HepG2 (cell line): ENCODE measurements at places on chromosomes 3 and 15.

GRCh38 chr3:189149203-189149602 is 22.6 kb upstream of the TPRG1 start:
- H3K4me1 ChIP-seq, result peaks cover 10% of the 10 kb centered on the region
- no peak overlapping the region for H3K4me3 ChIP-seq
- DNase-seq, result no peak
- no peak overlapping the region for H3K27ac ChIP-seq
- H3K27me3 ChIP-seq, result no peaks in the 10 kb centered on the region; the same call in 2 of the 3 replicates

DNA sequence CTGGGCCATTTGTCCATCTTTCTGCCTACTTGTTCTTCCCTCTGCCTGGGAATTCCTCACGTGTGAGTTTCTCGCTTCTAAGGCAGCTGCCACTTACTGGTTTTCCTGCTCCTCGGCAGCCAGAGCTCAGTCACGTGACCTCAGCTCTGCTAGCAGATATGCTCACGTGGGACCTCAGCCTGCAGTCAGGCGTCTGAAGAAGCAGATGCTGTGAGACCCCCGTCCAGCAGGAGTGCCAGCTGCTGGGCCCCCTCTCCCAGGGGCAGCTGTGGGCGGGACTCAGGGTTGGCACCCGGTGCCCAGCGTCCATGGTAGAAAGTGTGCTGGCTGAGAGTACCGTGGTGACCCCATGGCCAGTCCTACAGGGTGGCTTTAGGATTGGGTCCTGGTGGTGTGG is 161.3 kb upstream of the TLE3 start:
- H3K4me1 ChIP-seq, result no peaks in the 10 kb centered on the region
- peaks cover 4% of the 10 kb centered on the region; the same call in 1 of the 3 replicates for H3K27me3 ChIP-seq
- H3K4me3 ChIP-seq, result no peak overlapping the region
- H3K36me3 ChIP-seq, result no peaks in the 10 kb centered on the region
- no peak overlapping the region for H3K27ac ChIP-seq
- no peak for DNase-seq

GRCh38 chr3:16460886-16461285 is 52.6 kb downstream of the RFTN1 start:
- no peak overlapping the region for H3K4me3 ChIP-seq
- H3K27ac ChIP-seq, result no peak overlapping the region
- H3K4me1 ChIP-seq, result no peaks in the 10 kb centered on the region
- DNase-seq, result no peak
- peaks cover 1% of the 10 kb centered on the region; the same call in 1 of the 2 replicates for H3K27me3 ChIP-seq

GRCh38 chr15:85443046-85443445 is 62.6 kb downstream of the AKAP13 start:
- no peak for DNase-seq
- H3K4me3 ChIP-seq, result no peak overlapping the region
- peaks cover 20% of the 10 kb centered on the region for H3K4me1 ChIP-seq
- H3K36me3 ChIP-seq, result no peaks in the 10 kb centered on the region
- peak overlapping the region; percentile 78 for H3K27ac ChIP-seq

DNA sequence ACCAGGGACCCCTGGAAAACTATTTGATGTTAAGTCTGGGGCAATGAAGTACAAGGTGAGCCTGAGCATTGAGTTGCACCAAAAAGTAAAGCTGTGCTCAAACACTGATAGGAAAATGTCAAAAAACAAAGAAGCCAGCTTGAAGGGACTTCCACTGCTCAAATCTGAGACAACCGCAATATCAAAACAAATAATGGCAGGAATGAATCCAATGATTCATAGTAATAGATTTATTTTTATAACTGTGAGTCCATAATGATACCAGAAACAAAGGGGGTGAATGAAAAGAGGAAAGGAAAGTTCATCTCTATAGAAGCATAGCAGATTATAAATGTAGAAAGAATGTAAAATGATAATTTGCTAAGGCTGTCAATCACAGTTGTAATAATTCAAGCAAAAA is 237.3 kb upstream of the ZBTB20 start:
- H3K27me3 ChIP-seq, result no peaks in the 10 kb centered on the region
- DNase-seq, result no peak
- no peak overlapping the region for H3K4me3 ChIP-seq
- H3K27ac ChIP-seq, result no peak overlapping the region
- H3K36me3 ChIP-seq, result no peaks in the 10 kb centered on the region
- H3K4me1 ChIP-seq, result no peaks in the 10 kb centered on the region

- H3K27me3 ChIP-seq, result no peaks in the 10 kb centered on the region
- no peaks in the 10 kb centered on the region for H3K4me1 ChIP-seq
- no peak for DNase-seq
- H3K27ac ChIP-seq, result no peak overlapping the region
These were observed 221.3 kb downstream of the GRM7 start for GRCh38 chr3:7082244-7082643.

GRCh38 chr15:38186507-38186906 is 66.1 kb upstream of the SPRED1 start:
- H3K4me3 ChIP-seq, result no peak overlapping the region
- no peak overlapping the region for H3K27ac ChIP-seq
- H3K36me3 ChIP-seq, result no peaks in the 10 kb centered on the region
- H3K4me1 ChIP-seq, result peaks cover 12% of the 10 kb centered on the region
- DNase-seq, result no peak

DNA sequence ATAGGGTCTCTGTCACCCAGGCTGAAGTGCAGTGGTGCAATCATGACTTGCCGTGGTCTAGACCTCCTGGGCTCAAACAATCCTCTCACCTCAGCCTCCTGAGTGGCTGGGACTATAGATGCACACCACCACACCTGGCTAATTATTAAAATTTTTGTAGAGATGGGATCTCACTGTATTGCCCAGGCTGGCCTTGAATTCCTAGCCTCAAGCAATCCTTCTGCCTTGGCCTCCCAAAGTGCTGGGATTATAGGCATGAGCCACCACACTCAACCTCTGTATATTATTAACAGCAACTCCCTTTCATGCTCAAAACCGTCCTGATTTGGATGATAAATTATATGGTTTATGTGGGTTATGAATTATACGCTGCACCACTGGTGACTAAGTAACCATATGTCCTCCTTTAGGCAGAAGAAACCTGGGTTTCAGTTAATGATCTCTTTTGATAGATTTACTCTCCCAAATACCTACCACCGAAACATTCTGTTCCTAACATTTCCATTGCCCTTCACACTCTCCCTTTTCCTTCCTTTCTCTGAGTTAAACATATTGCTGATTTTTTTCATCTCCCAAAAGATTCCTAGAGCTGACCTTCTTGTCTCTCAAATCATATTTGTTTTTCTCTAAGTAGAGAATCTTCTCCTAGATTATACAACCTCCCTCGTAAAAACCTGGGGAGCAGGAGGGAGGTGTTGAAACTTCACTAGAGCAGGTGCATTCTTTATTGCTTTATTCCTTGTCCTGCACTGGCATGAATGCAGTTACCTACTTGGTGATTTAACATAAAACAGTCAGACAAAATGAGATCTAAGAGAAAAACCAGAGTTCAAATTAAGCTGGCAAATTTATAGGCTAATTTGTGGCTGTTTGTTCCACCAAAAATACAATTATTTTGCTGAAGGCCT is 32.9 kb downstream of the PCYT1A start:
- no peaks in the 10 kb centered on the region for H3K36me3 ChIP-seq
- DNase-seq, result no peak
- H3K27me3 ChIP-seq, result no peaks in the 10 kb centered on the region
- peaks cover 17% of the 10 kb centered on the region for H3K4me1 ChIP-seq

DNA sequence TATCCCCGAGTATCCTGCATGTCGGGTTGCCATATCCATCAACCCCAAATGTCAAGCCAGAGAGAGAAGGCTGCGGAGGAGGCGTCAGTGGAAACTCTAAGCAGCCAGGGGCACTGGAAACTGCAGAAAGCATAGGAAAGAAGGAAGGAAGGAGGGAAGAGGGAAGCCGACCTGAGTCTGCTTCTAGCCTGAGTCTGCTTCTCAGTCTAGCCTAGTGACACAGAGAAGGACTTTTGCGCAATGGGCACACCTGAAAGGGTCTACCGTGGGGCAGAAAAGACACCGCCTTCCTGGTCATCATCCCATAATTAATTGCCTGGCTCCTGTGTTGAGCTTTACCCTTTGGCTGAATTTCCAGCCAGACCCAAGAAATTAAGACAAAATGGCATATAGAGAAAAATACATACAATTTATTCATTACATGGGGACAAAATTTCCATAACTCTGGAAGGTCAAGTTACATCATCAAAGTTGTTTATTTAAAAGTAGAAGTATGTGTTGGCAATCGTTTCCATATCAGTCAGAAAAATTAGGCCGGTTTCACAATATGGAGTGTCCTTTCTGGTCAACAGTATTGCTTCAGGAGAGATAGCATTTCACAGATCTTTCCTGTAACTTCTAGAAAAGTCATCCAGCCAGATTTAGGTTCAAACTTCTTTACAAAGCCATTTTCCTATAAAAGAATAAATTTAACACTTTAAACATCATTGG is 10.3 kb downstream of the BCL2A1 start:
- no peaks in the 10 kb centered on the region for H3K36me3 ChIP-seq
- H3K27ac ChIP-seq, result peak overlapping the region; percentile 18
- DNase-seq, result peak; percentile 45
- H3K27me3 ChIP-seq, result no peaks in the 10 kb centered on the region
- peaks cover 37% of the 10 kb centered on the region for H3K4me1 ChIP-seq

- H3K4me3 ChIP-seq, result no peak overlapping the region
- no peaks in the 10 kb centered on the region for H3K36me3 ChIP-seq
- no peak overlapping the region for H3K27ac ChIP-seq
- no peak for DNase-seq
- H3K27me3 ChIP-seq, result no peaks in the 10 kb centered on the region
These were observed 20.3 kb downstream of the SETMAR start for GRCh38 chr3:4323246-4324027.

- peaks cover 41% of the 10 kb centered on the region for H3K36me3 ChIP-seq
- H3K27me3 ChIP-seq, result no peaks in the 10 kb centered on the region; the same call in 2 of the 3 replicates
- H3K27ac ChIP-seq, result no peak overlapping the region
- DNase-seq, result no peak
These were observed 2.6 kb upstream of the VPS39 start for GRCh38 chr15:42210696-42211095.

GRCh38 chr3:143809121-143809621 is 39.1 kb downstream of the SLC9A9 start:
- no peak for DNase-seq
- no peak overlapping the region for H3K27ac ChIP-seq
- no peaks in the 10 kb centered on the region for H3K36me3 ChIP-seq
- H3K4me3 ChIP-seq, result no peak overlapping the region

- peaks cover 8% of the 10 kb centered on the region for H3K4me1 ChIP-seq
- no peak for DNase-seq
- no peak overlapping the region for H3K27ac ChIP-seq
These were observed 9.5 kb upstream of the LTK start for GRCh38 chr15:41523097-41523496.

DNA sequence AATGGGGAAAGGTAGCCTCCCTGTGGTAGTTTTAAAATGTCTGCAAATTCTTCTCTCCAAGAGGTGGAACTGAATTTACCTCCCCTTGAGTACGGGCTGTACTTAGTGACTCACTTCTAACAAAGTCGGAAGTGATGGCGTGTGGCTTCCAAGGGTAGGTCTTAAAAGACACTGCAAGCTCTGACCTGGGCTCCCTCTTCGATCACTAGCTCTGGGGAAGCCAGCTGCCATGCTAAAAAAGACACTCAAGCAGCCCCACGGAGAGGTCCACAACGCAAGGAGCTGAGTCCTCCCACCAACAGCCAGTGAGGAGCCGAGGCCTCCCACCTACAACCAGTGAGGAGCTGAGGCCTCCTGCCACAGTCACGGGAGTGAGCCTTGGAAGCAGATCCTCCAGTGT is 122.0 kb upstream of the HACD2 start:
- H3K4me3 ChIP-seq, result no peak overlapping the region
- H3K4me1 ChIP-seq, result peaks cover 13% of the 10 kb centered on the region
- no peaks in the 10 kb centered on the region for H3K27me3 ChIP-seq
- DNase-seq, result no peak
- H3K36me3 ChIP-seq, result peaks cover 29% of the 10 kb centered on the region; the same call in 2 of the 3 replicates

- H3K4me3 ChIP-seq, result no peak overlapping the region
- H3K4me1 ChIP-seq, result no peaks in the 10 kb centered on the region
- peak; percentile 3 for DNase-seq
- H3K27ac ChIP-seq, result no peak overlapping the region
These were observed 23.5 kb upstream of the LRTM1 start for GRCh38 chr3:54951405-54951804.

GRCh38 chr3:70531063-70531657 is 218.7 kb upstream of the MDFIC2 start:
- no peak overlapping the region for H3K4me3 ChIP-seq
- H3K27ac ChIP-seq, result no peak overlapping the region

DNA sequence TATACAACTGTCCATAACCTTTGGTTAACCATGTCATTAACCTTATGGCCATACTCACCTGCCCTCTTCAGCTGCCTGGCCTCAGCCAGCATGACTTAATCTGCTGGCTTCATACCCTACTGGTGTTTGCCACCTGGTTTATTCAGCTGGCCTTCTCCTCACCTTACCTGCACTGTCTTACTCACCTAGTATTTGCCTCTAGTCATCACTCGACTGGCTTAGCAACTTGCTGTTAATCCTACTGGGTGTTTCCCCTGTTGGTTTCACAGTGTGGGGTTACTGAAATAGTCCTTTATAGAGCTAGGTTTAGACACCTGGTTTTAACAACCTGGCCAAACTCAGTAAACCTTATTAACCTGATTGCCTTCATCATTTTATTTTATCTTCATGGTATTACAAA is 96.4 kb downstream of the IL12A start:
- no peaks in the 10 kb centered on the region; the same call in 1 of the 2 replicates for H3K27me3 ChIP-seq
- no peaks in the 10 kb centered on the region for H3K4me1 ChIP-seq
- H3K4me3 ChIP-seq, result no peak overlapping the region
- DNase-seq, result no peak

GRCh38 chr3:144294659-144295538 is 323.3 kb downstream of the DIPK2A start:
- no peaks in the 10 kb centered on the region for H3K4me1 ChIP-seq
- H3K27ac ChIP-seq, result no peak overlapping the region
- H3K36me3 ChIP-seq, result no peaks in the 10 kb centered on the region
- DNase-seq, result no peak
- no peaks in the 10 kb centered on the region for H3K27me3 ChIP-seq
- H3K4me3 ChIP-seq, result no peak overlapping the region
